ENCODE measurements at places on chromosomes 5 and 9.

- DNase-seq = peak; percentile 32
Observed at GRCh38 chr5:75993643-75994520, 89.3 kb upstream of the SV2C start.

GRCh38 chr5:125829349-125829748 lies 593.9 kb upstream of the GRAMD2B start:
- no peak for DNase-seq

- no peak for DNase-seq
Observed at GRCh38 chr9:116905171-116905588, 218.1 kb downstream of the TRIM32 start.

- peak; percentile 68 for DNase-seq
Observed at GRCh38 chr5:74240783-74241750, 399.5 kb downstream of the ENC1 start.

- DNase-seq = no peak
Observed at GRCh38 chr5:181217111-181217802, 5.8 kb upstream of the TRIM41 start.

GRCh38 chr5:143032581-143032836 lies 262.3 kb downstream of the ARHGAP26 start:
- no peak for DNase-seq

DNA sequence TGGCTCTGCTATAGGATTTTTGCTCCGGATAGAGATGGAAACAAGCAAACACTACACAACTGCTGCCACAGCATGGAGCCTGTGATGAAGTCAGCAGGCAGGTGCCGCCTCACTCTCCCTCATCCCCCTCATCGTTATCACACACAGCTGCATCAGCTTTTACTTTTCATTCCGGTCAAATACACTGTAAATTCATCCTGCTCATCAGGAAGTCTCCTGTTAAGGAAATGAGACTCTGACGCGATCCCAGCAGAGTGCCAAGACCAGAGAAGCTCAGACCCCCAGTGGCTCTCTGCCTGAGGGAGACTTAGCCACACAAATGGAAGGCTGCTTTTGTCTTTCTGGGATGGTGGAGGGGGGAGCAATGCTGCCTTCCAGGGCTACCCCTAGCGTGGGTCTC lies 270.2 kb downstream of the ELAVL2 start:
- DNase-seq = no peak

DNA sequence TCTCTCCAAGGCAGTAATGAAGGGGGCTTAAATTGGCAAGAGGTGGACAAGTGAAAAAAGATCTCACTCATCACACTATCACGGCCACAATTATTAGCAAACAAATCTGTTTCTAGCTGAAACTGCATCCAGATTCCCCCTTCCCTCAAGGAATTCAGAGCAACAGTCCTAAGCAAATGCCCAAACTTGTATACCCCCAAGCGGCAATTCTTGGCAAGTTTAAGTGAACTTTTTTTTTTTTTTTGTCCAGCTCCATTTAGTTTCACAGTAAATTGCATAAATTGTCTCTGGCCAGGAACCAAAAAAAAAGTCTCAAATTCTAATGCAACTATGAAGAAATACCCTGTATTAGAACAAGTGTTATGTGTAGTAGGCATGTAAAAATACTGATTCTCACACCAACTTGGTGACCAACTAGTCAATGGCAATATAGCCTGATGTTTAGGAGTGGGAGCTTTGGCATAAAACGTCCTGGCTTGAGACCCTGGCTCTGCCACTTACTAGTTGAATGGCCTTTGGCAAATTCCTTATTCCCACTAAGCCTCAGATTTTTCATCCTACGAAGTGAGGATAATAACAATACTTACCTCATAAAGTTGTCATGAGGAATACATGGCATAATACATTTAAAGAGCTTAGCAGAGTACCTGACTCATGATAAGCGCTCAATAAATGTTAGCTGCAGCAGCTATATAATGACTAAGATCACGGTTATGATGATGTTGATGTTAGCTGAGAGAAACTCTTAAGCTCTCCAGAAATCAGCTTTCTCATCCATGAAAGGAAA lies 193.2 kb downstream of the ADAMTSL1 start:
- no peak for DNase-seq

DNA sequence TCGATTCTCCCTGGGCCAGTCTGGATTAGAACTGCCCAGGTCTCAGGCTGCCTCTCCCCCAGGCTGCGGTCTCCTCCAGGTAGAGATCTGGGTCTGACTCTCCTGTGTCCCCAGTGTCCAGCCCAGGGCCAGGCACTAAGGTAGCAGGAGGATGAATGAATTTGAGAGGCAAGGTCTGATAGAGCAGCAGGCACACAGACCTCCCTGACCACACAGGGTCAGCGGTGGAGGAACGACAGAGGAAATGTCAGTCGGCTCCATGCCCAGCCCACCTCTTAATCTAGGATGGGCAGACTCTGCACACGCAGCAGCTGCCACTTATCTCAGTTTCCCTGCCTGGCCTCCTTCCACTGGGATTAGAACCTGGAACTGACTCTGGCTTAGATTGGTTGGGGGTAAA lies 272.7 kb upstream of the MVB12B start:
- DNase-seq = no peak

DNA sequence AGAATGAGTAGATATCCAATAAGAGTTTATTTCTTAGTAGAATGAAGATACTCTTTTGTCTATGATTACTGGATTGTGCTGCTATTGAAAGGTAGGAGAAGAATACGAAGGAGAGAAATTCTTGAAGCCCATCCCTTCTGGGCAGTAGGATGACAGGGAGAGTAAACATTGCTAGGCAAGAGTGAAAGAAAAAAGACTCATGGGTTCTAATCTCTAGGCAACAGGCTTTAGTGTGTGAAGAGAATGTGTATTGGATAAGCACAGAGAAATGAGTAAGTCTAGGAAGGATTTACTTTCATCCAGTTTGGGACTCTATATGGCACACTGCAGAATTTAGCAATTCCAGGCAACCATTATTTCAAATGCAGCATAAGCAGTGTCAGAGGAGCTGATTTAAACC lies 216.0 kb downstream of the GABRG2 start:
- no peak for DNase-seq

DNA sequence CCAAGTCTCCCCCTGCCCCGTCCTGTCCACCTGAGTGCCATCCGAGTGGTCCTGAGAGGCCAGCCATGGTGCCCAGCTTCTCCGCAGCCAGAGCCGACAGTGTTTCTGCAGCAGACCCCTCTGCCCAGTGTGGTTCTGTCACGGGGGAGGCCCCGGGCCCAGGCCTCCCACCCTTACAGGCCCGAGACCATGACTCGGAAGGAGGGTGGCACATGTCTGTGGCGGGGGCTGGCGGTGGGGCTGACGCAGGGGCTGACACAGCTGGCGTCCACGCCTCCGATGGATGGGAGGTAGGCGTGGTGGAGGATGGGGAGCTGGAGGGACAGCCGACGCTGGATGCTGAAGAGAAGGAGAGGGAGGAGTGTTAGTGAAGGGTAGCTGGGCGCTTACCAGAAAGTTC lies 35.0 kb upstream of the TBC1D2 start:
- no peak for DNase-seq

- DNase-seq = no peak
Observed at GRCh38 chr9:127336506-127337352, 60.2 kb upstream of the SLC2A8 start.

DNA sequence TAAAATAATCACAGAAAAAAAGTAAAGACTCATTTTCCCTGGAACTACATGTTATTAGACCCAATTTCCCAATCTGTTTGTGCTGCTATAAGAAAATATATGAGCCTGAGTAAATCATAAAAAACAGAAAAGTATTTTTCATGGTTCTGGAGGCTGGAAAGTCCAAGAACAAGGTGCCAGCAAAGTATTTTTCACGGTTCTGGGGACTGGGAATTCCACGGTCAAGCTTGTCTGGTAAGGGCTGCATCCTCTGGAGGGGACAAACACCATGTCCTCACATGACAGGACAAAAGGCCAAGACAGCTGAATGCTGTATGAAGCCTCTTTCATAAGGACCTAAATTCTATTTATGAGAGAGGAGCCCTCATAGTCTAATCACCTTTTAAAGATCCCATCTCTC lies 172.3 kb downstream of the PLPPR1 start:
- no peak for DNase-seq

DNA sequence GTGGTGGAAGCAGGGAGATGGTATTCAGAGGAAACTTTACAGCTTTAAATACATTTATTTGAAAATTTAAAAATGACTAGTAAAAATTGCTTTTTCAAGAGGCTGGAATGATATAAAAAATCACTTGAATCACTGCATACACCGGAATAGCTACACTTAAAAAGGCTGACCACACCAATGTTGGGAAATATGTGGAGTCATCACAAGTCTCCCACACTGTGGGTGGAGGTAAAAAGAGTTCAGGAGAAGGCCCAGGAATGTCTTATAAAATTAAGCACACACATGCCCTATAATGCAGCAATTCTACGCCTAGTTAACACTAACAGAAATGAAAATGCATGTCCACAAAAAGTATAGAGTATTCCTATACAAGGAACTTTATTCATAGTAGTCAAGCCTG lies 198.1 kb downstream of the ROR2 start:
- no peak for DNase-seq

GRCh38 chr5:164002628-164003027 lies 497.2 kb downstream of the MAT2B start:
- DNase-seq = no peak

- DNase-seq = no peak
Observed at GRCh38 chr5:132887283-132887682, 13.8 kb downstream of the LEAP2 start.

DNA sequence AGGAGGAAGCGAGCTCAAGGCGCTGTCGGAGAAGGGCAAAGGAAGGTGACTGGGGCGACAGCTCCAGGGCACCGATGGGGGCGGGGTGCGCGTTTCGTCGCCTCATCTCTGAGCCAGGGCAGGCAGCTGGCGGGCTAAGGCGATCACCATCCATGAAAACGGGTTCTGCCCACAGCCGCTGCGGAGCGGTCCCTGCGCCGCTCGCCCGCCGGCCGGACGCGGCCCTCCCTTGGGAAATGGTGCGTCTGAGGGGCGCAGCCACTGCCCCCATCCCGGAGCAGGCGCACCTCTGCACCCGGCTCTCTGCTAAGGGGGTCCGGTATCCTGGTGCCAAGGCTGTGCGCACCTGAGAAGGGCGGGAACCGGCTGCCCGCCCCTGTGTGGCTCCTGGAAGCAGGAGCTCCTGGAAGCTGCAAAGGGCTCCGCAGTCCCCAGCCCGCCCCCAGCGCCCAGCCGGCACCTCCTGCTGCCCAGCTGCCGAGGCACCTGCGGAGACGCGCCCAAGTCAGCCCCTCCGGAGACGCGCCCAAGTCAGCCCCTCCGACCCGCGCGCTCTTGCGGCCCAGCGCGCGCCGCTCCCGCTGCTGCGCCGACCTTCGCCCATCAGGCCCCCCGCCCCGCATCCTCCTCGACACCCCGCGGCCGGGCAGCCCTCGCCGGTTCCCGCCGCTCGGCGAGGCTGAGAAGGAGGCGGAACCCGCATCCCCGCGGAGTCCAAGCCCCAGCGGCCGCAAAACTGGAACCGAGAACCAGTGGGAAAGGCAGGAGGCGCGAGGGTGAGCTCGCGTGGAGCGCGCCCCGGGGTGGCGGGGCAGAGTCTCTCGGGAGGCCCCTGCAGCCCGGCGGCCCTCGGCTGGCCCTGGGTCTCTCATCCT lies 757 bp downstream of the ANKRD34B start:
- no peak for DNase-seq

- no peak for DNase-seq
Observed at GRCh38 chr9:8078641-8079140, 279.1 kb upstream of the DMAC1 start.

- no peak for DNase-seq
Observed at GRCh38 chr5:156798201-156798600, 51.9 kb upstream of the PPP1R2B start.

DNA sequence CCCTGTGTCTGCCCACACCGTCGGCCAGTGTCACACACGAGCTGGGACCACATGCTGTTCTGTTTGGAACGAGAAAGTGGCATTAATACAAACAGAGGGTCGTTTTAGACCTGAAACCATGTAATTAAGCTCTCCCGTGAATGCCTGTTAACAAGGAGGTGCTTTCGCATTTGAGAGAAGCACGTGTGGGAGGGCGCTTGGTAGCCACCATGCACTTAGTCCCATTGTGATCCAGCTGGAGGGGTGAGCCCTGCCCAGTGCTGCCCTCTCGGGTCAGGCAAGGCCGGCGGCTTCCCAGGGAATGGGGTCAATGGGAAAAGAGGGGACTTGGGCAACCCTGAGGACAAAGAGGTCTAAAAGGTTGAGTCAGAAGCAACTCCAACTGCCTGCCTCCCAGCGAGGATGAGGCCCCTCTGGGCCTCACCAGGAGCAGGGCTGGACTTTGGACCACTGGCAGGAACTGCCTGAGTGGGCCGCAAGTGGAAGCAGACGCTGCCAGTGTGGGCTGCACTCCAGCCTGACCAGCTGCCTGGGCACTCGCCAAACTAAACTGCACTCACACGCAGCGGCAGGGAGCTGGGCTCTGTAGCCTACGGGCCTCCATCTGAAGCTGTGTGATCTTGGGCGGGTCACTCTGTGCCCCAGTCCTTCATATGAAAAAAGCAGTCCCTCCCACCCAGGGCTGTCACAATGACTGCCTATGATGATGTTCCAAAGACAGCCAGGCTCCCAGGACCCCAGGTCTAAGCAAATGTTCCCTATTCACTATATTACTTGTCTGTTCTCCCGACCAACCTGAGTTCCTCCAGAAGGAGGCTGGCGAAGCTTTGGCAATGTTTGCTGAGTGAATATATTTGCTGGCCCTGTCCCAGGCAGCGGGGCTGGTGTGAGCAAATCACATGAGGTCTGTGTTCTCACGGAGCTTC lies 195.7 kb downstream of the CDK5RAP2 start:
- no peak for DNase-seq

Measured in NCI-H82 (cell line).